ENCODE measurements at places on chromosomes 1 and 21.

GRCh38 chr1:171833091-171833825, 8.0 kb upstream of the DNM3 start:
- no peak for DNase-seq

GRCh38 chr1:161498646-161499045, 6.6 kb upstream of the FCGR2A start:
- DNase-seq: no peak

GRCh38 chr1:228825840-228826484, 90.7 kb downstream of the RHOU start:
- DNase-seq: no peak

- DNase-seq: no peak
These were observed 62.1 kb upstream of the PDE9A start for GRCh38 chr21:42591170-42591869.

GRCh38 chr1:177891809-177892208, 78.0 kb downstream of the SEC16B start:
- no peak for DNase-seq

DNA sequence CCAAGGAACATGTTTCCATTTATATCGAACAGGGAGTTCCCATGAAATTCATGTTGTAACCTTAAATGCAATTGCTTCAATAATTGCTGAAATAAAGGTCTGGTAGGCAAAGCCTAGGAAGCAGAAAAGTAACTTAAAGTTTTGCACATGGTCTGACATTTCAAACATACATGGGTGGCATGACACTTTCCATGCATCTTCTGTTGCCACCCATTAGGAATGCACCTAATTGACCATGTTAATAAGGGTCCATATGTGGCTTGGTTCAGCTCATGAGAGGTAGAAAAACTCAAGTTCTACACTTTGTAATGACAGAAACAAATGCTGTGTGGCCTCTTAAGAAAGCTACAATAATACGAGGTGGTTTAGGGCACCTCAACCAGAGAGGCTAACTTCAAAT, 72.0 kb upstream of the GORAB start:
- no peak for DNase-seq

- no peak for DNase-seq
These were observed 58.0 kb downstream of the NPHP4 start for GRCh38 chr1:5934058-5934884.

DNA sequence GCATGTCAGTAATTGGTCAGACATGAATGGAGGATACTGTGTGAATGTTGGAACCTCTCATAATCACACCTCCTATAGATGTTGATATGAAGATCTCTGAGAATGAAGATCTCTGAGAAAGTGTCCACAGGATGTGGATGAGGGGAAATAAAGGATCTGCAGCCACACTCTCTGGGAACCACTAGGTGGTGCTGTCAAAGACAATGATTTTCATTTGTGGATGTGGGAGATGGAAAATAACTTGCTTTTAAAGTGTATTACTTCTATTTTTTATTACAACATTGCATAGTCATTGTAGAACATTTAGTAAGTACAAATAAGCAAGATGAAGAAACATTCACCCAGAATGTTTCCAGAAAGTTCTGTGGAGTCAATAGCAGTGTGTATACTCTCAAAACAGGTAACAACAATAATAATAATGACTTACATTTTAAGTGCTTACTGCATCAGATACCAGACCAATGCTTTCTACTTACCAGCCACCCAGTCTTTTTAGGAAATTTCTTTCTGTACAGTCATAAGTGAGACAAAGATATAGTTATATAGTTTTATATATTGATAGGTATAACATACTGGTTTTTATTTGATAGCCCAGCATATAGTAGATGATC, 128.2 kb downstream of the ATG4C start:
- DNase-seq: no peak

DNA sequence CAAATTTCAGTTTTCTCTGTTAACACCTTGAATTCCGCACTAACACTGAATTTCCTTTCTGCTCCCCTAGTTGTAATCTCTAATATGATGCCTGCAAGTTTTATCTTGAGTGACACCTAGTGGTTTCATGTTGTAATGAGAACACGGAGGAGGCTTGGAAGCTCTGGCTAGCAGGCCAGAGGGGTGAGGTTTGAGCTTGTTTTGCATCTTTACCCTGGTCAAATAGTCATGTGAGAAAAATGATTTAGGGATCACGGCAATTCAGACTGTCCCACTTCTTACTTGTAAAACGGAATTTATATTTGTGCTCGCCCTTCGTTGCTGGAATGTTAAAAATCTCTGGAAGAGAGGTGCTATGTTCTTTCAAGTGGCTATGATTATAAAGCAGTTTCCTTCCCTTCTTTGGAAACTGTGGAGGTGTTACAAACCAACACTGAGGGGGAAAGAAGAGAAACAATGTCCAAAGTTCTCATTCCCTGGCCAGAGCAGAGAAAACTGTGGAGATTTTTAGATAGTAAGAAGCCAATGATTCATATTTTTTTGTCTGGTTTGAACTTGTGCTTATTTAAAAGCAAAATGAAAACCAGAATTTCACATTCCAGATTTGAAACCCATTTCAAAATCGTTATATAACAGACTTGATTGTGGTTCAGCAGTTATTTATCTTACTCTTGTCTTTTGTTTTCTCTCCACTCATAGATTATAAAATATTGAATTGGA, 5.3 kb upstream of the MROH9 start:
- DNase-seq: no peak

GRCh38 chr1:21963477-21964217, 13.2 kb upstream of the CELA3B start:
- DNase-seq: peak; percentile 71

DNA sequence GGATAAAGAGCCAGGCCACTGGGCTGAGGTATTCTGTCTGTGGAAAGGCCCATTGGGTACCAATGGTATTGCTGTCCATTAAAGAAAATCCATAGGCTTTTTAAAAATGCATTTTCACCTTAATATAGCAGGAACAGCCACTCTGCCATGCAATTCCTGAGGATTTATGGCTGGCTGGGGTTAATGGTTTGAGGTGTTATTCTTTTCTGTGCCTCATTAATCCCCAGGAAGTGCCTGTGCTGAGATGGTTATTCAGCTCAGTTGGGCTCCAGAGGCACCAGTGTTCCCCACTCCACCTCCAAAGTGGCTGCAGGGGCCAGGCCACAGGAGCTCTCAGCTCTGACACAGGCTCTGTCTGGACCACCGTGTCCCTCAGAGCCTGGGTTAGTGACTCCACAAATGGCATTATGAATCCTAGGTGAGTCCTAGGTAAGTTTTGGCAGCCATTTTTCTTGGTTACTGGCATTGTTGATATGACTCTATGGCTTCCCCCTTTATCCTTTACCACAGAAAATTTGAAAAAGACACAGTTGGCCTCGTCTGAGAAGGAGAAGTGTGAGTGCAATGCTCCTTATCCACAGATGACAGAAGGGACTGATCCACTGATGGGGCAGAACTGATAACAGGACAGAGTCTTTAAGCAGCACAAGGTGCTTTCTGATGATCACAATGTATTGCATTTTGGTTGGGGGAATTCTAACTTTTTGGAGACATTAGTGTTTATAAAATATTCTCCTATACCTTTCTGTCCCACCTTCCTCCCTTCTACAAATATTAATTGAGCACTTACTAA, 2.2 kb upstream of the PAPPA2 start:
- no peak for DNase-seq

GRCh38 chr1:67563684-67564083, 121.3 kb upstream of the GADD45A start:
- DNase-seq: no peak

DNA sequence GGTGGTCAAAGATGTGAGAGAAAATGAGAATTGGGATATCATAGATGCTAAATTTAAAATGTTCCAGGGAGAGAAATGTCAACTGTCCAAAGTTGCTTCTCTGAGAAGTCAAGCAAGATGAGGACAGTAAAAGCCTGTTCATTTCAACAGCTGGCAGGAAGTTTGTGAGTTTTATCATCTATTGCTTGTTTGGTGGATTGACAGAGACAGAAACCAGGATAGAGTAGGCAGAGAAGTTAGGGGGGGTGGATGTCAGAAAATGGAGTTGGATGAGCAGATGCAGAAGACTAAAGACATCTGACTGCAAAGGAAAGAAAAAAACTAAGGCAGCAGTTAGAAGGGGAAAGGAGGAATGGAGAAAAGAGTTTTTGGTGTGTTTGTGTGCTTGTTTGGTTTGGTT, 78.4 kb downstream of the AK5 start:
- no peak for DNase-seq

Data from stimulated activated CD8-positive, alpha-beta memory T cell treated with anti-CD3 and anti-CD28 coated beads, Interleukin-4, amount 100 ng/mL, for 1 hour (primary cell).